ENCODE measurements at places on chromosomes 5 and 9.

- no peak for DNase-seq
Measured at GRCh38 chr5:60257596-60258271, 364.2 kb upstream of the PDE4D start.

DNA sequence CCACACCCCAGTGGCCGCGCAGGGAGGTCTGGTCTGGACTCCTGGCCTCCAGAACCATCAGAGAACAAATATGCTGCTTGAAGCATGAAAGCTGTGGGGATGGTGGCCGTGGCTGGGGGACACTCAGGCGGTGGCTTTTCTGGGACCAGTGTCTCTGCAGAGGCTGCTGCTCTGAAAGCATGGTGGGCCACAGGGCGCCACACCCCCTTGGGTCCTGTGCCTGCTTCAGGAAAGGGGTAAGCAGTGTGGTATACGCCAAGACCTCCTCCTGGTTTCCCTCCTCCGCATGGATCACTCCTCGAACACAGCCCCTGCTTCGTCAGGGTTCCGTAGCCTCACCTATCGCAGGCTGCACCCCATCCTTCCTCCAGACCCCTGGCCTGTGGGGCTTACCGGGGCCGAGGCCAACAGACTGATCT is 19.7 kb upstream of the TERT start:
- no peak for DNase-seq

DNA sequence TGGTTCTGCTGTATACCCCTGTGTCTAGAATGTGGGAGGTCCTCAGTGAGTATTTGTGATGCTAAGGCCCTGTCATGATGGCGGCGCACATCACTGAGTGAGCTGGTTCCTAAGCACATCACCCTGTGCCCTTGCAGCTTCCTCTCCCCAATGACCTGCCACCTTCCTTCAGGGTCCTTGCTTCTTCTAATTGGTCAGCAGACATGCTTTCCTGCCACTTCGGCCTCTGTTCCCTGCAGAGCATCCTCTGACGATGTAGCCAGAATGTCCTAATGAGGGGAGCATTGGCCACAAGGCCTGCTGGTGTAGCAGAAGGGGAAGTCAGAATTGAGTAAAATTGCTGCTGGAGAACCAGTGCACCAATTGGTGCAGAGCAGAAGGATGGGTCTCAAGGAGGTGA is 31.1 kb upstream of the ANGPTL2 start:
- no peak for DNase-seq

DNA sequence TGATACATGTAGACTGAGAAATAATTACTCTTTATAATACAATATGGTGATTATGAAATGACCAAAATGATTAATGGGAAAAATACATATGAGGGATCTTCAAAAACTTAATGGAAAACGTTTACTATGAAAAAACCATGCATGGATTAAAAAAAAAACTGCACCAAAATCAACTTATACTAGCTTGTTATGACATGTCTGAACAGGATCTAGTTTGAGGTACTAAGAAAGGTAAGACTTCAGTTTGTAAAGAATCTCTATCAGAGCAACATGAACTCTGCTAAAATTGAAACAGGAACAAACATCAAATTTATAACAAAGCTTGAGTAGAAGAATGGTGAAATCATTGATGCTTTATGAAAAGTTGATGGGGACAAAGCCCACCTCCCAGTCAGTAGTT is 178.0 kb downstream of the SLIT3 start:
- DNase-seq, result no peak

- DNase-seq, result no peak
Measured at GRCh38 chr5:146816775-146817387, 61.7 kb downstream of the PPP2R2B start.

Data from effector memory CD8-positive, alpha-beta T cell (primary cell).